ENCODE measurements at places on chromosomes 7 and 10.

DNA sequence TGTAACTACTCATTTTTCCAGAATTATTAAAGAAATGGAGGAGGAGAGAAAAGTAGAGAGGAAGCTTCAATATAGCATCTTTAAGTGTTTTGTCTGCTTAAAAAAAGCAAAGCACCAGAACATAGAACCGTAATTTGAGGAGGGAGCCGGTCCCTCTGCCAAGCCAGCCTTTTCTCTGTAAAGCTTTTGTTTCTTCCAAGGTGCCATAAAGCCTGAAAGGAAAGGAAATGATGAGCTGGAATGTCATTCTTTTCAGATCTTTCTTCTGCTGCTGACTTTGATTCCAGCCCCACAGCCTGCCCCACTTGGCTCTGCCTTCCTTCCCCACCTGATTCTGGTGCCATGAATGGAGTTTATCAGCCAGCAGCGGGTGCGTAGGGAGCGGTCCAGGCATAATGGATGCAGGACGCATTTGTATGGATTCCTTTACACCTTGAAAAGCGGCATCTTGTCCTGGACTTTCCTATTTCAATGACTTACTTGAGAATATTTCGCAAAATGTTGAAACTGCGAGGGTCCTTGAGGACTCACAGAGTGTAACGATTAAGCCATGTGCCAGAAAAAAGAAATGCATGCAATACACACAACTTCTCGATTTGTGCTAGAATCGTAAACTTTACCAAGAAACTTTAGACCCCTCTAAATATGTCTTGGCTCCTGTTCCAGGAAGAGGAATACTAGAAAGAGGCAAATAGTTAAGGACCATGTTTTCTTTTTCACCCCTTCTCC lies 569.5 kb upstream of the MGMT start:
- DNase-seq, result no peak

- no peak for DNase-seq
Measured at GRCh38 chr10:7075851-7076250, 335.0 kb downstream of the SFMBT2 start.

DNA sequence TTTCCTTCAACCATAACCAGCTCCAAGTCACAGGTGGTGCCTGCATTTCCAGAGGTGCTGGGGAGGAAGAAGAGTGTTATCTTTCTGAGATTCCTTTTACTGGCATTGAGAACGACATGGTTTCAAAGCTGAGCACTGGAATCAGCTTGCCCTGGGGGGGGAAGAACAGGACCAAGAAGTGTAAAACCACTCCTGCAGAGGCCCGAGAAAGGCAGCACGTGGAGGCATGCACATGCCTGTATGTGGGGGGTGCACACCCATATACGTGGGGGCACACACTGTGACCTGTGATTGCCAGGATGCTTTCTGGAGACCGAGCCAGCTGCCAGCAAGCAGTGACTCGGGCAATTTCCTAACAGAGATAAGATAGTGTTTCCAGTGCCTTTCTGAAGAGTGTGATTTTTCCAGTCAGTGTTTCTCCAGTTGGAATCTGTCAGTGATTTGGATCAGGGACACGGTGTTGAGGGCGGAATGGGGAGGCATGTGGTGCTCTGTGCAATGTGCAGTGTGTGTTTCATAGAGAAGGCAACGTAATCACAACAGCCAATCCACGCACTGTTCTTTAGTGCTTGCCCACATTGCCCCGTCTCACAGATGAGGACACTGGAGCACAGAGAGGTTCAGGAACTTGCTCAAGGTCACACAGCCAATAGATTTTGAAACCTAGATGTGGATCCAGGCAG lies 4.2 kb downstream of the LRRC27 start:
- DNase-seq, result no peak

- no peak for DNase-seq
Measured at GRCh38 chr7:80821771-80822319, 97.0 kb downstream of the SEMA3C start.

- peak; percentile 8 for DNase-seq
Measured at GRCh38 chr7:141053626-141054025, 20.2 kb upstream of the TMEM178B start.

GRCh38 chr7:78760620-78761355 lies 692.7 kb downstream of the MAGI2 start:
- DNase-seq, result no peak

GRCh38 chr10:123150986-123151736 lies 3.0 kb upstream of the BUB3 start:
- peak; percentile 42 for DNase-seq

GRCh38 chr10:110151467-110151866 lies 55.9 kb upstream of the MXI1 start:
- no peak for DNase-seq

- no peak for DNase-seq
Measured at GRCh38 chr10:24926557-24926956, 25.8 kb downstream of the PRTFDC1 start.

- no peak for DNase-seq
Measured at GRCh38 chr10:8262317-8262716, 207.8 kb downstream of the GATA3 start.

GRCh38 chr10:30172673-30173072 lies 113.3 kb upstream of the JCAD start:
- no peak for DNase-seq

GRCh38 chr7:86904949-86905834 lies 154.3 kb downstream of the ELAPOR2 start:
- peak; percentile 44 for DNase-seq

GRCh38 chr7:132485136-132485535 lies 91.1 kb downstream of the PLXNA4 start:
- DNase-seq, result no peak

- DNase-seq, result no peak
Measured at GRCh38 chr10:59833810-59834209, 72.5 kb downstream of the CCDC6 start.

DNA sequence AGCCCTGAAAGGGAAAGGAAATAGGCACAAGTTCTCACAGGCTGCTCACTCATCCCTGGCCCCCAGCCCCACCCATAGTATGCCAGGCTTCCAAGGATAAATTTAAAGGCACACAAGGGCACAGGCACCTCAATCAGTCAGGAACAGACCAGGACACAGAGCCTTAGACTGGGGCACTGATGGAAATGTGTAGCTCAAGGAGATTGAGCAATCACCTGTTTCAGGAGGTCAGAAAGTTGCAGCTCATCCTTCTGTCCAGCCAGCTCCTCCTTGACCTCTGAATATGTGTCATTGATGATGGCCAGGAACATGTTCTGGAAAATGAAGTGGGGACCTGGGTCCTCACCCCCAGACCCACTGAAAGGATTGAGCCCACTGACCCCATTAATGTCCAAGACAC lies 6.6 kb upstream of the BLOC1S2 start:
- DNase-seq, result no peak

- peak; percentile 11 for DNase-seq
Measured at GRCh38 chr10:121531076-121531829, 67.0 kb downstream of the FGFR2 start.

GRCh38 chr10:128727114-128727513 lies 600.9 kb upstream of the MKI67 start:
- no peak for DNase-seq

GRCh38 chr7:98357751-98358161 lies 43.1 kb downstream of the BAIAP2L1 start:
- DNase-seq, result peak; percentile 26
